AG04449 (cell line): ENCODE measurements at places on chromosomes 11 and 22.

GRCh38 chr11:72254299-72254993 is 10.5 kb upstream of the PHOX2A start:
- no peak for DNase-seq

DNA sequence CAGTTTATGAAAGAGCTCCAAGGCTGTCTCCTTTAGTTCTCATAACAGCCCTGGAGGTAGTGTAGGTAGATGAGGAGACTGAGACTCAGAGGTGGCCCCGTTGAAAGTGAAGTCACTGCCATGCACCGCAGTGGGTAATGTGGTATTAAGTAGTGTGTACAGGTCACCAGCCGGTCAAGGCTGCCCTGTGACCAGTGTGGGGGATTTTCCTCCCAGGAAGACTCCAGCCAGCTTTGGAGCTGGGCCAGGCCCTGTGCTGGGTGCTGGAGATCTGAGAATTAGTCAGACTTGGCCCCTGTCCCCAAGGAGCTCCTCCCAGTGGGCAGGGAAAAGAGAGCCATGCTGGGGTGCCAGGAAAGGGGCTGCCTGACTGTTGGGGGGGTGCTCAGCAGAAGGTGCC is 5.3 kb downstream of the OMP start:
- peak; percentile 65 for DNase-seq

- DNase-seq, result no peak
Observed at GRCh38 chr22:27564806-27565205, 236.8 kb downstream of the MN1 start.

- no peak for DNase-seq
Observed at GRCh38 chr22:31654408-31654807, 7.6 kb downstream of the PISD start.

- no peak for DNase-seq
Observed at GRCh38 chr11:78147807-78148206, 8.4 kb upstream of the ALG8 start.

DNA sequence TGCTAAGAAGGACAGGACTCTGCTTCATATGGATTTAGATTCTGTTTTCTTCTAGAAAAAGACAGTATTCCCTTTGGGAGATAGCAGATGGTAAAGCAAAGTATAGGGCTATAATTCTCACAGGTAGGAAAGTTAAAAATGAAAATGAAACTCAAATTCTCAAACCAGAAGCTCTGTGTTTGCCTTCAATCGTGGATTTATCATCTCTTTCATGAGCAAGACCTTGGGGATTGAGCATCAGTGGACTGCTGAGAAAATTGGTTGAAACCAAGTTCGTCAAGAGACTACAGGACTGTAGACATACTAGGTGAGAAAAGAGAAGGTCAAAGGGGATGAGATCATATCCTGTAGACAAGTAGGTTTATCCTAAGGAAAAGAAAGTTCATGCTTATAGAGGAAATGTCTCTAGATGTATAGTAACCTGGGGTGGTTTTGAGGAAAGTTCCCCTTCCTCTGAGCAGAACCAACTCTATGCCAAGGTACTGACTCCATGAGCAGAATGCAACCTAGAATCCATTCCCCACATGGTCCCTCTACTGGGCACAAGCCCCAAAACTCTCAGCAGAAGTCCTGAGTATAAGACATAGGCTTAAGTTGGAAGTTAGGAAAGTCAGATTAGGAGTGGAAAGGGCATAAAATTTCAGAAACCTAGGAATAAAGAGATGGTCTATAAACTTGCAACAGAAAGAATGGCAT is 46.5 kb downstream of the SLC5A12 start:
- DNase-seq, result no peak

GRCh38 chr11:75925785-75926164 is 110.8 kb downstream of the UVRAG start:
- DNase-seq, result no peak

- no peak for DNase-seq
Observed at GRCh38 chr11:35144136-35144741, 5.3 kb downstream of the CD44 start.

- DNase-seq, result no peak
Observed at GRCh38 chr11:81644239-81644840, 1089.3 kb downstream of the FAM181B start.

DNA sequence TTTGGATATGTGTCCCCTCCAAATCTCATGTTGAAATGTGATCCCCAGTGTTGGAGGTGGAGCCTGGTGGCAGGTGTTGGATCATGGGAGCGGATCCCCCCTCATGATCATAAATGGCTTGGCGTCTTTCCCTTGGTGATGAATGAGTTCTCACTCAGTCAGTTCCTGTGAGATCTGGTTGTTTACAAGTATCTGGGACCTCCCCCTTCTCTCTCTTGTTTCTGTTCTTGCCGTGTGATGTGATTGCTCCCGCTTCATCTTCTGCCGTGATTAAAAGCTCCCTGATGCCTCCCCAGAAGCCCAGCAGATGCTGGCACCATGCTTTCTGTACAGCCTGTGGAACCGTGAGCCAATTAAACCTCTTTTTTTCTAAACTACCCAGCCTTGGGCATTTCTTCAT is 102.2 kb downstream of the SEZ6L start:
- no peak for DNase-seq

- no peak for DNase-seq
Observed at GRCh38 chr22:45225732-45226502, 14.8 kb downstream of the KIAA0930 start.

GRCh38 chr11:29211202-29211601 is 805.6 kb downstream of the KCNA4 start:
- DNase-seq, result no peak

DNA sequence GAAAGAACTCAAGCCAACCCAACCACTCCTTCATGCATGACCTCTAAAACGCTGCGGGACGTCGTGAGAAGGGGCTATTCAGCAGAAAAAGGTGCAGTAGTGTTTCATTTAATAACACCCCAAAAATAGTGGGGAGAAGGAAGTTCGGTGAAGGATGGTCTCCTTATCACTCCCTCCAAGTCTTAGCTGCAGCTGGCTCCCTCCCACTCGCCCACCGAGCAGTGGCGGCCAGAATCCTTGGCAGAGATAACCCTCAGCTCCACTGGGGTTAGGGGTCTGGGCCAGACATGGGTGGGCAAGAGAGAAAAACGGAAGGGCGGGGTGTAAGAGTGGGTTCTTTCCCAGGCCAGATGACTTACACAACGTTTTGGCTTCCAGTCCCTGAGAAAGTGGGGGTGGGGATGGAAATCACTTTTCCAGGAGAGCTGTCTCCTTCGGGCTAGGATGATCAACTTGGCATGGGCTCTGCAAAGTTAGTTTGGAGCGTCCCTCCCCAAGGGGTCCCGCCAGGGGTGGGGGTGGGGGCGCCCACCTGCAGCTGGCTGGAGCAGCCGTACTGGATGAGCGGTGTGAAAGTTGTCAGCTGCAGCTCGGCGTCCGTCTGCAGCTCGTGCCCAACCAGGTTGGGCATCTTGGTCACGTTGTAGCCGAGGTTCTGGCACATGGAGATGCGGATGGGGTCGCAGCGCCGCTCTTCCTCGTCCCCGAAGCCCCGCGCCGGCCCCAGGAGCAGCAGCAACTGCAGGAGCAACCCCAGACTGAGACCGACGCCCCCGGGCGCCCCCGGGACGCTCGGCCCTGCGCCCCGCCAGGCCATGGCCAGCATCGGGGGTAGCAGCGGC is 705 bp downstream of the FZD4 start:
- no peak for DNase-seq

DNA sequence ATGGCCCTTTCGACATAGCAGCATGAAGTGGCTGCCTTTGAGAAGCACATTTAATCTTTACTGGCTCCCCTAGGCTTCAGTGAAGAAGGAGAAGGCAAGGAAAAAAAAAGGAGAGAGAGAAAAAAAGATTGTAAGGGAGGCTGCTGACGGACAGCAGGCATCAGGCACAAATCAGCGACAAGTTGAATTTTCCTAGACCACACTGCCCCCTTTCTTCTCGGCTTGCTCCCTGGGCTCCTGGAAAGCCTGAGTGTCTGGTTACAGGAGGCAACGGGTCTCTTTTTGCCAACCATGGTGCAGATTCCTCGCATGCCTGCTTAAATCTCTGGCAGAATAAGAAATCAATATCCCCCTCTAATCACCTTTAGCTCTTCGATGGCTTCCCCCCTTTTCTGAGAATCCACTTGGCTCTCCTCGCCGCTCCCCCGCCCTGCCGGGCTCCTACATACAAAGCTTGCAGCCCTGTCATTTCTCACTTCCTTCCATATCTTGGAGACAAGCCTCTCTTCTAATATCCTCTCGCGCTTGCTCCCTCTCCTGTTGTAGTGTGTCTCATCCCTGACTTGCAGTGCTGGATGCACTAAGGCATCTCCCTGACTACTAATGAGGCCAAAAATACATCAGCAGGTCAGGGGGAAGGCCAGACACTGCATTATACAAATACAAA is 14.3 kb downstream of the BLID start:
- no peak for DNase-seq

DNA sequence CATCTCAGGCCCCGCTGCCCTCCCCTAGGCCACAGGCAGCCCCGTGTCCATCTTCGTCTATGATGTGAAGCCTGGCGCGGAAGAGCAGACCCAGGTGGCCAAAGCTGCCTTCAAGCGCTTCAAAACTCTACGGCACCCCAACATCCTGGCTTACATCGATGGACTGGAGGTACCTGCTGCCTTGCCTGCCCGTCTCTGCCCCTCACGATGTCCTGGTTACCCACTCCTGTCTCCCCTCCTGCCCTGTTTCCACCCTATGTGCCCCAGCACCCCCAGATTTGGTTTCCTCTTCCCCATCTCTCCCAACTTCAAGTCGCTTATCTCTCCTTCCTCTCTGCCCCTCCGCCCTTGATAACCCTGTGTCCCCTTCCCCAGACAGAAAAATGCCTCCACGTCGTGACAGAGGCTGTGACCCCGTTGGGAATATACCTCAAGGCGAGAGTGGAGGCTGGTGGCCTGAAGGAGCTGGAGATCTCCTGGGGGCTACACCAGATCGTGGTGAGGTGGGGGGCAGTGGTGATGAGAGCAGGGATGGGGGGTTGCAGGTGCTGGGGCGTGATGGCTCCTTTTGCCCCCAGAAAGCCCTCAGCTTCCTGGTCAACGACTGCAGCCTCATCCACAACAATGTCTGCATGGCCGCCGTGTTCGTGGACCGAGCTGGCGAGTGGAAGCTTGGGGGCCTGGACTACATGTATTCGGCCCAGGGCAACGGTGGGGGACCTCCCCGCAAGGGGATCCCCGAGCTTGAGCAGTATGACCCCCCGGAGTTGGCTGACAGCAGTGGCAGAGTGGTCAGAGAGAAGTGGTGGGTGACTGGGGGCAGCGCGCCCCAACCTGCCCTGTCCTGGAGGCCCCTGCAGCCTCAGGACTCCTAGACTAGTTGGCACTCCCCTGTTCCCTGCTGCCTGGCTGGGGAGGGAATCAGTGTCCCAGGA is 930 bp downstream of the SCYL1 start:
- no peak for DNase-seq

DNA sequence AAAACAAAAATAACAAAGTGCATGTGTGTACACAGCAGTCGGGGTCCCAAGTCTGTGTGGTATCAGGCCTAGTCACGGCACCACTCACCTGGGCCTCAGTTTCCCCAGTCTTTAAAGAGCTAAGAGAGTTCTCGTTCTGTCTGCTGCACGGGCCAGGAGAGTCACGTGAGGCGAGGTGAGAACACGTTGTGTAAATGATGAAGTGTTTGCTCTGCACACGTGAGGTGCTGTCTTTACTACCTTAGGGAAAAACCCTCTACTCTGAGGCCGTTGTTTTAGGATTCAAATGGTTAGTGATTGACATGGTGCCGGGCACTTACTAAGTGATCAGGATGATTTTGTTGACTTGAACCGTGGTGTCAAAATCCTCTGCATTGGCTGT is 86.5 kb upstream of the PPARA start:
- DNase-seq, result no peak

GRCh38 chr11:121460941-121461514 is 8.3 kb upstream of the SORL1-AS1 start:
- no peak for DNase-seq

DNA sequence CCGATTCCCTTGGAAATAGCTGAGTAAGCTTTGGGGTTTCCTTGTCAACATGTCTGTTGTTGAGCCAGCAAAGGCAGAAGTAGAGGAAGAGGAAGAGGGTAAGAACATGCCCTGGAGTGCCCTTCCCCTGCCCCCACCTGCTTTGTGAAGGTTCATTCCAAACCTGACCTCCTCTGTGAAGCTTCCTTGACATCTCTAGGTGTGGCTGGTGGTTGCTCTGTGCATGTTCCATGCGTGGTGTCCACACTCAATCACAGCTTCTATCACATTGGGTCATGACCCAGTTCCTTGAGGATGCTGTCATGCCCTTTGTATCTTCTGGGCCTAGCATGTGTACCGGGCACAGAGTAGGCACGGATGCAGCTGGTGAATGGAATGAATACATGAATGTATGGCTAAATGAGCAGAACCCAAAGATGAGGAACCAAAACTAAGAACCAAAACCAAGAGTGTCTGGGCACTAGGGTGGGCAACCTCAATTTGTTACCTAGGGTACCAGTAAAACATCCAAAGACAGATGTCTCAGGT is 23.7 kb upstream of the FXYD6 start:
- DNase-seq, result no peak

DNA sequence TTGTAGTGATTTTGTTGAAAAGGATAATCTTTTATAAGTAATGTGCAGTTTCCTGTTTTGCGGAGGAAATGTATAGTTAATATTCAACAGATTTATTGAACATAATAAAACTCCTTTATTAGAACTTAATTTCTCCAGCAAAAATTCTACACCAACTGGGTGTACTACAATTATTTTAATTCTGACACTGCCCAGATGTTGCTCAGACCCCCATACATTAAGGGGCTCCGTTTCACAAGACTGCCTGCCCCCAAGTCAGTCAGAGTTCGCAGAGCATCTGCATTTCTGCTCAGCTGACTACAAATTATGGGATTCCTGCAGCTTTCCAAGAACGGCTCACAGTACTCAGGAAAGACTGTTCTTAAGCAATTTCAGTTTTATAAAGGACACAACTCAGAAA is 6.2 kb downstream of the CEP57 start:
- no peak for DNase-seq

GRCh38 chr11:18000760-18001159 is 12.1 kb downstream of the SERGEF start:
- DNase-seq, result no peak

DNA sequence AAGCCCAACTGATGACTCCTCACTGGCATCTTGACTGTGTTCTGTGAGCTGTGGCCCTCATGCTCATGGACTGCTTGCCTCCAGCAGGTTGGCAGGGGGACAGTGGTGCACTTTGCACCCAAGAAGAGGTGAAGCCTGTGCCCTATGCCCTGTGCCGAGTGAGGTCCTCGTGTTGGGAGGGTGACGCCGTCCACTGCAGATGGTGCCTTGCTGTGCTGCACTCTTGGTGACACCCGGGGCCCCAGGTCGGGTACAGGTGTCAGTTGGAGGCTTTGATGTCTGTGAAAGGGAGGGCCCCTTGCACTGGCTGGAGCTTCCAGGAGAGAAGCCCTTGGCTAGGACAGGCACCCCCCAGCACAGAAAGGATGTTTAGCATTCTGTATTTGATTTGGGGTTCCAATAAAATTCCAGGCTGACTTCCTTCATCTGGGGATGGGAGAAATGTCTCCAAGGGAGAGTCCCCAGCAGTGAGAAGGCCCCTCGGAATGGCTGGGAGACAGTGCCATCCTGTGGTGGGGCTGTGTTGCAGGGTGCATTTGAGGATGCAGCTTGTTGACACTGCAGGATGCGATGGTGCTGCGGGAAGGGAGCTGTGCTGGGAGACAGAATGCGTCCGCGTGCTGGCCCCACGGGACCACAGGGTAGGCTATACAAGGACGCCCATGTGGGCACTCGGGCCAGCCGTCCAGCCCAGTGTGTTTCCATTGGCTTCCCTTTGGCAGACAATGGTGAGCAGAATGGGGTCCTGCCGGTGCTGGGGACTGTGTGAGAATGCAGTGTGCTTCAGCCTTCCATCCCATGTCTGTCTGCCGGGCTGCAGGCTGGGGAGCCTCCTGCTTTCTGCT is 2.5 kb upstream of the ZDHHC8 start:
- no peak for DNase-seq
